ENCODE measurements at places on chromosomes 5 and 9. TPM values are rescaled to one million over a fixed set of nuclear protein-coding genes. Genes with fewer than 3 reads are reported as not detected.

- H3K4me1 ChIP-seq = peaks cover 11% of the 10 kb centered on the region
- no peak overlapping the region for H3K27ac ChIP-seq
- no peak for DNase-seq
- H3K4me3 ChIP-seq = no peak overlapping the region
Observed at GRCh38 chr5:115068239-115069086, 101.2 kb downstream of the TRIM36 start.

MRPL36 gene
- 16.3 TPM for total RNA-seq

- no peak overlapping the region for H3K4me3 ChIP-seq
- no peaks in the 10 kb centered on the region for H3K36me3 ChIP-seq
- H3K27ac ChIP-seq = no peak overlapping the region
- no peaks in the 10 kb centered on the region for H3K4me1 ChIP-seq
- no peaks in the 10 kb centered on the region for H3K27me3 ChIP-seq
- DNase-seq = no peak
Observed at GRCh38 chr9:35795695-35796094, 4.3 kb downstream of the NPR2 start.

DNA sequence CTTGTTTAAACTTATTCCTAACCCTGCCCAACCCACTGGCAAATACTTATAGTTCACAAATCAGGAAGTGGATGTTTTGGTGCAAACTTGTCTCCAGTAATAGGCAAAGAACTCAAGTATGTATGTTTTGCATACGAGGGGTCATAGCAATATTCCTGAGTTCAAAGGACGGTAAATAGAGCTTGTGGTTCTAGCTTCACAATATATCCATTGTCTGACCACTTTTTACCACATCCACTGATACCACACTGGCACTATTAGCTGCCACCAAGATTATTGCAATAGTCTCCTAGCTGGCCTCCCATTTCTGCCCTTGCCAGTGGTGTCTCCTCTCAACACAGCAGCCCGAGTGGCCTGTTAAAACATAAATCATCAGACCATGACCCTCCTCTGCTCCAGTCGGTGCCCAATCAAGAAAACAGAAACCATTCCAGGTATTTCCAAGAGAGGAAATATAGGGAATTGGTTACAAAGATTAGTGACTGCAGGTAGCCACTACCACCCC is 17.0 kb downstream of the GRXCR2 start:
- no peak overlapping the region for H3K4me3 ChIP-seq
- no peak for DNase-seq
- H3K36me3 ChIP-seq = no peaks in the 10 kb centered on the region
- H3K27ac ChIP-seq = no peak overlapping the region
- H3K4me1 ChIP-seq = no peaks in the 10 kb centered on the region
- H3K27me3 ChIP-seq = no peaks in the 10 kb centered on the region

ANKRD31 gene
- 0.78 TPM for total RNA-seq

DNA sequence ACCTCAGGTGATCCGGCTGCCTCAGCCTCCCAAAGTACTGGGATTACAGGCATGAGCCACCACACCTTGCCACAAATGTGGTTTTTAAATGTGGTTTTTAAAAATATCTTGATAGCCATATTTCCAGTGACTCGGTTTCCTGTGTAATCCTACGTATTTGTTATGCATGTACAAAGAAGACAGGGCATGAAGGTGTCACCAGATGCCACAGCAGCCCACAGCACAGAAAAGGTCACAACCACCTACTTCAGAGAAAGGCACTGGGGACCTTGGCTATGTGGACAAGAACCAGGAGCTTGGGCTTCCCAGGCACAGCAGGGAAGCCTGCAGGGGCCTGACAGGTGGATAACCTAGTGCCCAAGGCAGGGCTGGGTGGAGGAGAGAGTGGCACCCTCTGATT is 38.0 kb downstream of the C9orf50 start:
- H3K4me3 ChIP-seq = no peak overlapping the region
- no peaks in the 10 kb centered on the region for H3K4me1 ChIP-seq
- no peaks in the 10 kb centered on the region for H3K36me3 ChIP-seq
- no peak for DNase-seq
- H3K27ac ChIP-seq = no peak overlapping the region

ZFP37 gene
- total RNA-seq = 0.33 TPM
